ENCODE measurements at places on chromosomes 2 and 18. TPM values are rescaled to one million over a fixed set of nuclear protein-coding genes. Genes with fewer than 3 reads are reported as not detected.

The IL1R2 gene
- 18.3 TPM for total RNA-seq

The MLPH gene
- total RNA-seq, result 2.0 TPM

- DNase-seq, result no peak
Measured at GRCh38 chr2:51734115-51734514, 702.2 kb upstream of the NRXN1 start.

DNA sequence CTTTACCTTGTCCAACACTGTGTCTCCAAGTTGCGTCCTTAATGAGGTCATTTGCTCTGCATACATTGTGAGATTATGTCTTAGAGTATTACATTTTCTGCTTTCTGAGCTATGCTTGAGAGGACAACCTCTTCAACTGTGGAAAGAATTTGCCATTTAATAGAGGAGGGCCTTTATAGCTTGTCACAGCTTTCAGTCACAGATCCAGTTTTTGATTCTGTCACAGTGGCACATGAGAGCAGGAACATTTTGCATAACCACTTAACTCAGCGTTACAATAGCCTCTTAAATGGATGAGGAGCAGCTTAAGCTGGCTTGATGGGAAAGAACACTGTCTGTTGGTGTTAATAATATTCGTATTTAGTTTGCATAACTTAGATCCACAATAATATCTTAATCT lies 63.0 kb downstream of the RHBDD1 start:
- no peak for DNase-seq

- DNase-seq, result no peak
Measured at GRCh38 chr2:144524118-144525009, 4.4 kb upstream of the ZEB2 start.

The POTEI gene
- not detected for total RNA-seq

The GAD1 gene
- 0.41 TPM for total RNA-seq

DNA sequence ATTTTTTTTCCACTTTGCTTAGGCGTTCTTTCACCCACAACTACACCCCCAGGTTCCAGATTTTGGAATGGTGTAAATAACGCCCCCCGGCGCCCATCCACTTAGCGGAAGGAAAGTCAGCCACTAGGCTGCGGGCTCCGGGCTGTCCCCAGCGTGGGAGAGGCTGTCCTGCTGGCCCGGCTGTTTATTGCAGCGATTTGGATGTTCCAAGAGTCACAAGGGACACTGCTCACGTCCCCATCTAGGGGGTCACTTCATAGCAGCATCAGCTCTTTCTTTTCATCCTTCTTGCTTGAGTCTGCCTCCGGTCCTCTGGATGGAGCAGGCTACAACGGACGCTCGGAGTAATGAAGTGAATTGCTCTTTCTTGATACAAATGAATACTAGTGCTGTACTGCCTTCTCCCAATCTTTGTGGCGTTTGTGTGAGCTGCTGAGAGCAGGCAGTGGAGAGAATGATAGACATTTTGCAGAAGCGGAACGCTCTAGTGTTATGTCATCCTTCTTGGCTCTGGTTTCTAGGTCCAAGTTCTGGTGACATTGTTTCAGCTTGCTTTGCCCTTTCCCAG lies 50.7 kb upstream of the PAIP2B start:
- DNase-seq, result no peak

The EMX1 gene
- total RNA-seq, result not detected

DNA sequence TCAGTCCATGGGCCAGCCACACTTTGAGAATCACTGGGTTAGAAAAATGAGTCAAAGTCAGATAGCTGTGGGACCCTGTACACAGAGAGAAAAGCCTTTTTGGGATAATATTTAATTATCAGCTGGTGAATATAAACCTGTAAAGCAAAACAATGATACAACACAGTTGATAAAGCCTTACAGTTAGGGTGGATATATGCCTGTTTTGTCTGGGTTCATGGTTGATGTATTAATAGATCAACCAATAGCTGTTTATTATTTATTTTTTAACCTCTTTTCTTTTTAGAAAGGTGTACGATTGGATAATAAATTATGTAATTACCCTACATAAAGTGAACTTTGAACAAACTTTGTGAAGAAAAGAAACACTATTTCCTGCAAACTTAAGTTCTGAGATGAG lies 145.6 kb downstream of the TDRD15 start:
- DNase-seq, result no peak

DNA sequence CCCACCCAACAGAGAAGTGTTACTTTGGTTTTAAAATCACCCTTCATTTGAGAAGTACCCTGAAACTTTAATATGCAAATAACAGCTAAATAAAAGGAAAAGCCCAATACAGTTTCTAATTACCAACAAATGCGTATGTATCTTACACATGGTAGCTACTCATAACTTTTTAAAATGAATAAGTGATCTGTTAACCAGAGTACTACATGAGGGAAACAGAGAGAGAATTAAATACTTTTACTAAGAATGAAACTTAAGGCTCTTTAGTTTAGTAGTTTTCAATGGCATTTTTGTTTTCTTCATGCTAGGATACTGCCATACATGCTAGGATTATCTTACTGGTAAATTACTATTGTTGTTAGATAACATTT lies 39.1 kb upstream of the NABP1 start:
- no peak for DNase-seq

The ZAP70 gene
- 3.4 TPM for total RNA-seq

DNA sequence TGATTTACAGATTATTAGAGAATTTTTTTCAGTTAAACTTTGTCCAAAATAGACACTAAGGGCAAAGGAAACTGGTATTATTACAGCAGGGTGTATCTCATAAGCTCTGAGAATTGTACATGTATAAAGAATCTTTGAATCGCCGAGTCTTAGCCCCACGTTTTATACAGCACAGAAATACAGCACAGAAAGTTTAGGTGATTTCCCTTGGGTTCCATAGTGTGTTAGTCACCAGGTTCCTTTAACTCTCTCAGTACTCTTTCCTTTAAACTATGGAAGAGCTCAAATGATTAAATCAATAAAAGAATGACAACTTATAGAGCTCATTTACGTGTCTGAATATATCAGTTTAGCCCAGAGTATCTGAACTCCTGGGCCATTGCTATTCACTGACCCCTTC lies 256.8 kb downstream of the NEDD4L start:
- no peak for DNase-seq

- DNase-seq, result no peak
Measured at GRCh38 chr2:241804326-241805229, 4.4 kb upstream of the NEU4 start.

- DNase-seq, result no peak
Measured at GRCh38 chr18:63237881-63238692, 81.5 kb downstream of the BCL2 start.

- no peak for DNase-seq
Measured at GRCh38 chr18:63970809-63971205, 926 bp downstream of the SERPINB8 start.

The SKA1 gene
- not detected for total RNA-seq

The NDC80 gene
- total RNA-seq, result 1.6 TPM

The FMNL2 gene
- total RNA-seq, result 30.6 TPM

The FAM110C gene
- 4.9 TPM for total RNA-seq

The LYG2 gene
- not detected for total RNA-seq

DNA sequence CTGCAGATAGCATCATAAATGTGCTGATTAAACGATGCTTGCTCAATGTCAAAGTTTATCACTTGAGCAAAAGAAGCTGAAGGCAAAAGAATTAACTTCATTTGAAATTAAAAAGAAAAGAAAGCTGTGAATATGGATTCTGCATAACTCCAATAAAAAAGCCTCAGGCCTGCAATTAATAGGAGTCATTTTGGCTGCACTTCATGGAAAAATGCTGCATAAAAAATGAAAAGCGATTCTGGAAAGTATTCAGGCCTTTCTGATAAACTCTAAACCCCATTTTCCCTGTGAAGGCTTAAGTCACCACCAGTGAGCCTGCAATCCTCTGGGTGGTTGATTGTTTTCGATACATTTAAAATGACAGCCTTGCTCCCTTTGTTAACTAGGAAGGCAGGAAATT lies 1793.4 kb downstream of the SUCLG1 start:
- DNase-seq, result no peak

The PLEKHH2 gene
- total RNA-seq, result 23.3 TPM

- no peak for DNase-seq
Measured at GRCh38 chr2:82215212-82215611, 1910.7 kb upstream of the LRRTM1 start.

- DNase-seq, result no peak
Measured at GRCh38 chr2:54912893-54913292, 137.4 kb downstream of the RTN4 start.

The CNDP1 gene
- not detected for total RNA-seq

The RAD51AP2 gene
- total RNA-seq, result not detected

The KCNJ3 gene
- total RNA-seq, result 1.6 TPM

The UGT1A10 gene
- total RNA-seq, result not detected

DNA sequence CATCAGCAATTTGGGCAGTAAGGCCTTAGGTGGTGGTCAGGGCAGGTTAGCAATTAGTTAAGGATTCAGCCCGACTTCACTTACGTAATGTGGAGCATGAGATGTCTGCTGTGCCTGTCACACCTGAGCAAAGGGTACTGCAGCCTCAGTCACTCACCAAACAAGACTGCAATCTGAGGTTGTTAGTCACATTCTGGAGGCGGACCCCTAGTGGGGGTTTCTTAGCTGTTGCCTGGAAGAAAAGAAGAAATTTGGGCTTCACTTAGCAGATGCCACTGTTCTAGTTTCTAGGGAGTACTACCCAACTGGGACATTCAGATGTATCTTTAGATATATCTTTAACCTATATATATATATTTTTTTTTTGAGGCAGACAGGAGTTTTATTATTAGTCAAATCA lies 529.9 kb downstream of the SLC4A3 start:
- no peak for DNase-seq

GRCh38 chr2:54099829-54100585 lies 15.4 kb upstream of the ACYP2 start:
- DNase-seq, result no peak

DNA sequence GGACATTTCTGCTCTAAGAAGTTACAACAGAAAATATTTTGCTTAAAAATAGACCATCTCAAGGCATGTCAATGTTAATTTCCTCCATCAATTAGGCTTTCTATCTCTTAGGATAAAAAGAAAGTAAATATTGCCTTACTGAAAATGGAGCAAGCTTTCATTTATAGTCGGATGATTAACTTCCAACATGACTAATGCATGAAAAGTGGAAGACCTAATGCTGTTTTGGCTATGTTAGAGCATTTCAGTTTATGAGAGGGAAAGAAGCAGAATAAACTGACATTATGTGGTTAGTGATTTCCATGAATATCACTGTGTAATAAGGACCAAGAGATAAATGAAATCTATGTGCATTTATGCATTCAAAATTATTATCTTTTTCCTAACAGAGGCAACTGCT lies 475.2 kb upstream of the UBE2E3 start:
- no peak for DNase-seq

The CCDC85A gene
- total RNA-seq, result 4.2 TPM

DNA sequence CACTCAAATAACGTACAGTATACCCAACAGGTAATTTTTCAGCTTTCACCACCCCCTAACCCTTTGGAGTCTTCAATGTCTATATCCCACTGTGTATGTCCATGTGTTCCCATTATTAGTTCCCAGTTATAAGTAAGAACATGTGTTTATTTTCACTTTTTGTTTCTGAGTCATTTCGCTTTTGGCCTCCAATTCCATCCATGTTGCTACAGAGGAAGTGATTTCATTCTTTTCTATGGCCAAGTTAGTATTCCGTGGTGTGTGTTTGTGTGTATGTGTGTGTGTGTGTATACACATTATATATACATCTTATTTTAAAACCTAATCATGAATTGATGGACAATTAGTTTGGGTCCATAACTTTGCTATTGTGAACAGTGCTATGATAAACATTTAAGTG lies 464.4 kb downstream of the CMPK2 start:
- no peak for DNase-seq

The CYTIP gene
- 4.5 TPM for total RNA-seq

The TEX44 gene
- total RNA-seq, result not detected

DNA sequence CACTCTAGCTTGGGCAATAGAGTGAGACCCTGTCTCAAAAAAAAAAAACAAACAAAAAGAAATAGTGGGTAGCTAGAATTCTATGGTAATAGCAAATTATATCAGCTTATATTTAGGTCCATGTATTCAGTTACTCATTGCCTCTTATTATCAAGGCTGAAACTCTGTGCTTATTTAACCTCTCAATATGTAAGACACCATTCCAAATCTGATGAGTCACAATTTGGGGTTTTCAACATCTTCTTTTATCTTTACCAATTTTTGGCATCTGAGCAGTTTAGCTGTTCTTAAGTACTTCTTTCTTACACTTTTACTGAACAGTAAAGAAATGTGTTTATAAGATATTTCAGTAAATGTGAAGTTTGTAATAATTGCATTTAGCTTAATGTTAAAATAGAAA lies 69.3 kb downstream of the TTC27 start:
- DNase-seq, result no peak

The MFF gene
- 113 TPM for total RNA-seq

- no peak for DNase-seq
Measured at GRCh38 chr18:55110436-55110835, 151.2 kb upstream of the CCDC68 start.

- no peak for DNase-seq
Measured at GRCh38 chr18:33641141-33641540, 63.1 kb downstream of the ASXL3 start.

The TCF23 gene
- total RNA-seq, result not detected

DNA sequence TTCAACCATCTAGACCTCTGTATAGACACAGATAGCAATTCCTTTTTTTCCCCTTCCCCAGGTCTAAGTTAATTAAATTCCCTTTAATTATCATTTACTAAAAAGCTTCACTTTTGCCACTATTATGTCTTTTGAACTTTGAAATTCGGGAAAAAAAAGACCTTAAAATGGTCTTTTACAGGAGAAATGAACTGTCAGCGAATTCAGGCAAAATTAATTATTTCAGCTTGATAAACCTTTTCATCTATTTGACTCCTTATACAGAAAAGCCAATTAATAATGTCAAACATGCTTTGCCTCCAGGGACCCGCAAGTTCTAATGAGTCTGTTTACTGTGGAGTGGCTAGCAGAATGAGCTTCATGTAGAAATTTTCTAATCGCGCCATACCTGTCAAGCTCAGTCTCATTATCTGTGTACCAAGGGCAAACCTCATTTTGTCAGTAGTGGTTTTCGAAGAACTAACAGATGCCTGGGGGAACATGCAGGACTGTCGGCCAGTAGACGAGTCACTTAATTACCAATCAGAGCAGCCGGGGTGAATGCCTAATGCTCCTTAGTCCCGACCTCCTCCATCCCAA lies 287.7 kb downstream of the INSIG2 start:
- DNase-seq, result no peak

GRCh38 chr2:184154438-184154837 lies 443.9 kb upstream of the ZNF804A start:
- DNase-seq, result no peak

The CROCC2 gene
- total RNA-seq, result not detected

GRCh38 chr2:64133828-64134227 lies 10.4 kb downstream of the PELI1 start:
- no peak for DNase-seq

Measured in thoracic aorta (tissue), 2 donors.